ENCODE measurements at places on chromosomes 2 and 18. TPM values are rescaled to one million over a fixed set of nuclear protein-coding genes. Genes with fewer than 3 reads are reported as not detected.

The MYL12B gene
- total RNA-seq: 226 TPM

The CMPK2 gene
- 4.3 TPM for total RNA-seq

The TEX51 gene
- total RNA-seq: not detected

The ARID5A gene
- 9.0 TPM for total RNA-seq

The ZBTB14 gene
- 6.2 TPM for total RNA-seq

The REG1B gene
- total RNA-seq: not detected

The SPDYA gene
- not detected for total RNA-seq

The CDH7 gene
- total RNA-seq: not detected

The SOS1 gene
- total RNA-seq: 19.5 TPM

The QPCT gene
- total RNA-seq: 5.4 TPM

The CPO gene
- total RNA-seq: 0.68 TPM

The MYO7B gene
- total RNA-seq: 0.51 TPM

The RAMP1 gene
- total RNA-seq: 28.7 TPM

The UBE2E3 gene
- 87.2 TPM for total RNA-seq

The DAW1 gene
- total RNA-seq: not detected

- no peak for DNase-seq
These were observed 145.0 kb downstream of the DAW1 start for GRCh38 chr2:228016402-228016801.

- no peak for DNase-seq
These were observed 107.8 kb upstream of the COPS8 start for GRCh38 chr2:236977852-236978398.

GRCh38 chr2:214203214-214203613 lies 207.6 kb upstream of the VWC2L start:
- DNase-seq: no peak

- DNase-seq: no peak
These were observed 22.5 kb upstream of the ACVR1 start for GRCh38 chr2:157898591-157898996.

- DNase-seq: no peak
These were observed 154.0 kb downstream of the PMAIP1 start for GRCh38 chr18:60053747-60054304.

DNA sequence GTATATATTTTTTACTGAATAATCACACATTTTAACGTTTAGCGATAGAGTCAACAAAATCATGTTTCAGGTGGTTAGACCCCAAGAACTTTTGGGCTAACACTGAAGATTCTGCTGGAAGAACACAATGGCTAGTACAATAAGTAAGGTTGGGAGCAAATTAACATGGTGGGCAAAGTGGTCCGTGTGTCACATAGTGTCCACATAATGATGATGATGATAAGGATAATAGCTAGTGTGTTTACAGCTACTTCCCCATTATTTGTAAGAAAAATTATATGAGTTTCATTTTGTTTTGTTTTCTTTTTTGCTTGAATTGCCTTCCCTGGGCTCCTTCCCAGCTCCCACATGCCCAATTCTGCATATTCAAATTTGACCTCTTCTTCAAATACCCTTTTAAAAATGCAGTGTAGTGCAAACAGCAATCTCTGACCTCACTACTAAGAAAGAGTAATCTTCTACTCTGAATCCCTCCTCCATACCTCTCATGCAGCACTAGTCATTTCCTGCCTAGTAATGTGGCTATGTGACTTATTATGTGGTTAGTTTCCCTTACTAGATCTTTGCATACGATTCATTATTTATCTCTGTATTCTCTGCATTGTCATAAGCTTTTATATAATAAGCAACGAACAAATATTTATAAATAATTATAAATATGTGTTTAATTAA lies 16.9 kb upstream of the VPS54 start:
- no peak for DNase-seq

GRCh38 chr2:198874472-198874858 lies 583.3 kb downstream of the SATB2 start:
- no peak for DNase-seq

GRCh38 chr2:39394516-39394961 lies 42.5 kb downstream of the MAP4K3 start:
- no peak for DNase-seq

DNA sequence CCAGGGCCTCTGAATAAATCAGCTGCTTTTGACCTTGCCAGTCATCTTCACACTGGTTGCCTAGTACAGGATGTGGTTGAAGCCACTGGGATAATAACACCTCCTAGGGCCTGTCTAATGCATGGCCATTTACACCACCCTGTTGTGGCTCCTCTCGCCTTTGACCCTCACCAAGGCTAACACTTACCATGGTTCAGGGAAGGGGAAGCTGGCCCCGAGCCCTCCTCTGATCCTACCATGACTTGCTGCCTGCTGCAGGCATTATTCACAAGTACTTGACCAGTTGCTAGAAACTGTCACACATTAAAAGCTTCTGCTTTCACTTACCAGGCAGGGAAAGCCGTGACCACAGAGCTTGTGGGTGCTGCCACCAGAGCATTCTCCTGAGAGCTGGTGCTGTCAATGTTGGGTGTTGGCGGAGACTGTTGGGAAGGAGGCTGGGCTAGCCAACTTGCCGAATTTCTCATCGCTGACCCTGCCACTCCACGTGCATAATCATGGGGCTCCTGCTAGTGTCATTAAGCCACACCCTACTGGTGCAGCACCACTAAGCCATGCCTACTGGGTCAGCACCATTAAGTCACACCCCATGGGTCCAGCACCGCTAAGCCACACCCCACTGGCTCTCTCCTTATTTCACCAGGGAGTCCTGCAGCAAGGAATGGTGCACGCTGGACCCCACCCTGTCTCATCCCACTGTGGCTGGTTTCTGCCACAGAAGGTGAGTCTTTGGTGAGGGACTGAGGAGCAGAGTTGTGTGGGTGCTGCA lies 47.0 kb upstream of the TTC39C start:
- no peak for DNase-seq

GRCh38 chr18:23205980-23206379 lies 70.7 kb downstream of the CABLES1 start:
- DNase-seq: no peak

- DNase-seq: no peak
These were observed 20.0 kb upstream of the CXCR4 start for GRCh38 chr2:136137982-136138381.

GRCh38 chr2:108824316-108825070 lies 37.9 kb downstream of the CCDC138 start:
- DNase-seq: no peak

DNA sequence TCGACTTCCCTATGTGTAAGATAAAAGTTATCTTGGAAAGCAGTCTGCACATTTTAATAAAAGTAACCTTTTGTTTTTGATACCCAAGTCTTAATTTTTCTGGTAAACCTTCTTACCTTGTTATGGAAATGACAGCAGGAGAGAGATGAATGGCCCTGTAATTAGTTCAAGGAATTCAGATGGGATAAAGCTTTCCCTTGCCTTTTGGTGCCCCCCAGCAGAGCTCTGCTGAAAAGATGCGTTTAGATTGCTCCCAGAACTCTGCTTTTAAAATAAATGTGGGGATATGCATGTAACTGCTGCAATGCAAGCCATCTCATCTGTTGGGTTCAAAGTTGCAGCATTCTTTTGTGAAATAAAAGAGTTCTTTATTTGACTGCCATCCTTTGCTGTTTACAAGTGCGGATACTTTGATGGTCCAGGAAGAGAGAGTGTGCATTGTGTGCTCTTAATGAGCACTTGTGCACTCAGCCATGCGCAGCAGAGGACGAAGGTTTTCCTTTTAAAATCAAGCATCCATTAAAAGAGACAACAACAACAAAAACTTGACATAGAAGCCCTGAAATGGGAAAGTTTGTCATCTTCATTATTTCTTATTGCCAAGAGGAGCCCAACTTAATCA lies 176.7 kb upstream of the ST6GAL2 start:
- no peak for DNase-seq

DNA sequence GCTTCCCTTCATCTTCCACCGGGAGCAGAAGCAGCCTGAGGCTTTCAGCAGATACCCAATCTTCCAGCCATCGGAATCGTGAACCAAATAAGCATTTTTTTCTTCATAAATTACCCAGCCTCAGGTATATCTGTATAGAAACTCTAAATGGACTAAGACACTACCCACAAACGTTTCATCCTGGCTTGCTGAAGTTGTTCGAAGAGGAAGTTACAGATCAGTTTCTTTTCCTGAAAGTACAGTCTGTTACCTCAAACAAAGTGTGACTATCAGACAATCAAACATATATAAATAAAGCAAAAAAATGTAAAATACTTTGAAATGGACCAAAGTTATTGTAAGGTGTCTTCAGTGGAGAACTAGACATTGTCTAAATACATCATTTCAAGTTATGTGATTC lies 97.9 kb downstream of the MREG start:
- DNase-seq: no peak

DNA sequence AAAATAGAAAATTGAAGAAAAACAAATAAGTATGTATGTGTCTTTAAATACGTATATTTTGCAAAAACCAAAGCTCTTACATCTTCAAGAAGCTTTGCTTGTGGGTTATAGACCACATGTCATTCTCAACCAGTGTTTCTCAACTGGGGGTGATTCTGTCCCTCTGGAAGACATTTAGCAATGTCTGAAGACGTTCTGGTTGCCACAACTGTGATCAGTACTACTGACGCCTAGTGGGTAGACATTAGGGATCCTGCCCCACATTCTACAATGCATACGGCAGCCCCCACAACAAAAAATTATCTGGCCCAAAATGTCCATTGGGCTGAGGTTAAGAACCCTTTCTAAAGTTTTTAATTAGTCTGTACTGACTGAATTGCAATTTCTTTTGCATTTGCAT lies 48.4 kb downstream of the UNC50 start:
- DNase-seq: no peak

- DNase-seq: no peak
These were observed 15.4 kb downstream of the METTL4 start for GRCh38 chr18:2555895-2556294.

DNA sequence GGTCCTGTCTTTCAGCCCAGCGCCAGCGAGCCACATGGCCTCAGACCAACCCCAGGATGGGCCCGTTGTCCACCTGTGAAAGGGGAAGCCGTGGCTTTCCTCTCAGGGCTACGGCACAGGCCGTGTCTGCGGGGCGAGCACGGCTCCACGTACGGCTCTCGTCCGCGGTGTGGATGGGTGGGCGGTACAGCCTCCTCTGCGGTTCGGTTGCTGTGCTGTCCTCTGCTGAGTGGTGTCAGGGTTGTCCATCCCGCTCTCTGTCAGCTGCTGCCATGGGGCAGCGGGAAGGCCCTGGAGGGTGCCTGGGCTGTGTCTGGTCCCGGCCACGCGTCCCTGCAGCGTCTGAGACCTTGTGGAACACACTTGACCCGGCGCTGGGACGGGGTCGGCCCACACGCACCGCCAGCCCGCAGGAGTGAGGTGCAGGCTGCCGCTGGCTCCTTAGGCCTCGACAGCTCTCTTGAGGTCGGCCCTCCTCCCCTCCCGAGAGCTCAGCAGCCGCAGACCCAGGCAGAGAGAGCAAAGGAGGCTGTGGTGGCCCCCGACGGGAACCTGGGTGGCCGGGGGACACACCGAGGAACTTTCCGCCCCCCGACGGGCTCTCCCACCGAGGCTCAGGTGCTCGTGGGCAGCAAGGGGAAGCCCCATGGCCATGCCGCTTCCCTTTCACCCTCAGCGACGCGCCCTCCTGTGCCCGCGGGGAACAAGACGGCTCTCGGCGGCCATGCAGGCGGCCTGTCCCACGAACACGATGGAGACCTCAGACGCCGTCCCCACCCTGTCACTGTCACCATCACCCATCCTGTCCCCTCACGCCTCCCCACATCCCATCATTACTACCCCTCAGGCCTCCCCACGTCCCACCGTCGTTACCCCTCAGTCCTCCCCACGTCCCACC lies 128.7 kb downstream of the NFATC1 start:
- no peak for DNase-seq

GRCh38 chr2:225100269-225100668 lies 58.0 kb upstream of the DOCK10 start:
- DNase-seq: no peak

DNA sequence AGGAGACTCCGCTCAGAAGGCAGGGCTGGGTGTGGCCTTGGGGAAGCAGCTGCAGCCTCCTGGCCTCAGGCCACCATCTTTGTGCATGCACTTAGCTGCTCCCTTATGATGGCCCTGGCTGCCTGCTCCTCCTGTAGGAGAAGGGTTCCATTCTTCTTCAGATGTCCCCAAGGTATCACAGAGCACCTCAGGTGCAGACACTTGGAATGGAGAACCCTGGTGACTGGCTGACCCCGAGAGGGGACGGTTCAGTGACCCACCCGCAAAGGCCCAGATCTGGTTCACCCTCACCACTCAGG lies 9.6 kb downstream of the GPAT2 start:
- no peak for DNase-seq

DNA sequence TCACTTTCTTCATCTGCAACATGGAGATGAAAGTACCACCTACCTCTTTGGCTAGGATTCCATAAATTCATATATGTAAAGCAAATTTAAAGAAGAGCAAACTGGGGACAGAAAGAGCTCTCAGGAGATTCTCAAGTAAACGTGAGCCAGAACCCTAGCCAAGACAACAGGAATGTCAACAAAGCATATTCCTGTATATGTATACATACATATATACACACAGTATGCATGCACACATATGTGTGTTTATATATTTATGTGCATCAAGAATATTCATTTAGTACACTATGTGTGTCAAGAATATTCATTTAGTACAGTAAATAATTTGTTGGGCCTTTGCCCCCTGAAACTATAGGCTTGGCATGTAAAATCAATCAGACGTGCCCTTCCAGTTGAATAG lies 574.4 kb upstream of the KLHL29 start:
- no peak for DNase-seq

DNA sequence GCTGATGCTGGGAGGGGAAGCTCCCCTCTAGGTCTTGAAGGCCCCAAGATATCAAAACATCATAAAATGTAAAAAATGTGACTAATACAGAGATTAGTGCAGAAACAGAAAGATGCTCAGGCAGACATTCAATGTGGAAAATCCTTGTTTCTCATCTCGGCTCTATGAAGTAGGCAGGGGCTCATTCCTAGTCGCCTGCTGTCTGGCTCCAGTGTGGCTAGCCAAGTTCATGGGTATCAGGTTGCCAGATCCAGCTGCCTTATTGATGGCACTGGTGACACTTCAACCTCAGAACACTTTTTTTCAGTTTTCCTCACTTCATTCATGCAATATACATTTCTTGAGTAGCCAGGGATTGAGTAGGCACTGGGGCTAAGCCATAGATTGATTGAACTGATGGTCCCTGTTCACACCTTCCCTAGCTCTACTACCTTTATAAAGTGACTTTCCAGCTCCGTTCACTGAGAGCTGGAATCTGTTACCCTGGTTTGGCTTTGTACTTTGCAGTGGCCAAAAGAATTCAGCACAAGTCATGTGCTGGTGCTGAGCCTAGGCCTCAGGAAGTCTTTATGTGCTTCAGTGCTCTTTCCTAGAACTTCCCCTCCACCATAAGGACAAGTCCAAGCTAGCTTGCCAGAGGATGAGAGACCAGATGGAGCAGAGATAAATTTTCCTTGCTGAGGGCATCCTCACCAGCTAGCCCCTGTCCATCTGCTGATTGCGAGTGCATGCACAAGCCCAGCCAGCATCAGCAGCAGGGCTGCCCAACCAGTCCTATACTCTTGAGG lies 373.6 kb upstream of the ST6GAL2 start:
- no peak for DNase-seq

- no peak for DNase-seq
These were observed 28.6 kb downstream of the RBMS1 start for GRCh38 chr2:160465002-160465401.

GRCh38 chr2:75459565-75460310 lies 101.0 kb downstream of the EVA1A start:
- no peak for DNase-seq

Data from gastrocnemius medialis (tissue), 4 donors.